ENCODE measurements at places on chromosomes 6 and 20. TPM values are rescaled to one million over a fixed set of nuclear protein-coding genes. Genes with fewer than 3 reads are reported as not detected.

OR12D3 gene
- not detected for total RNA-seq

DNA sequence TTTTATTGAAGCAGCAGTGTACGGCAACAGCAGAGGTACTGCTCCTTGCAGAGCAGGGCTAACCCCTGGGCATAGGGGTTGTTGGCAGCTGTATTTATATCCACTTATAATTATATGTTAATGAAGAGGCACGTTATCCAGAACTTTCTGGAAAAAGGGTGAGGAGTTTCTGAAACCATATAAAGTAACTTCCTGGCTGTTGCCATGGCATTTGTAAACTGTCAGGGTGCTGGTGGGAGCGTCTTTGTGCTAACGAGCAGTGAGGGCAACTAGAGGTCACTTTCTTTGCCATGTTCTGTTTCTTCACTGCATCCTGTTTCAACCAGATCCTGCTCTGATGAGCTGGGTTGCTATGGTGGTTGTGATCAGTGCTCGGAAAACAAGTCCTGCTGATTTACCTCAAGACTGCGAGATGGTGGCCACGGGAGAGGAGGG, 11.1 kb upstream of the ARFGEF2 start:
- peaks cover 14% of the 10 kb centered on the region for H3K36me3 ChIP-seq
- no peak for DNase-seq
- H3K27ac ChIP-seq = peak overlapping the region; percentile 33
- H3K27me3 ChIP-seq = peaks cover 12% of the 10 kb centered on the region
- peaks cover 12% of the 10 kb centered on the region for H3K4me1 ChIP-seq
- H3K4me3 ChIP-seq = no peak overlapping the region

- H3K4me3 ChIP-seq = no peak overlapping the region
- no peak overlapping the region for H3K27ac ChIP-seq
- H3K4me1 ChIP-seq = peaks cover 6% of the 10 kb centered on the region
- peak; percentile 67 for DNase-seq
- peaks cover 10% of the 10 kb centered on the region for H3K27me3 ChIP-seq
Measured at GRCh38 chr20:63060057-63060991, 53.6 kb upstream of the BHLHE23 start.

- peaks cover 8% of the 10 kb centered on the region for H3K27me3 ChIP-seq
- DNase-seq = no peak
- no peak overlapping the region for H3K27ac ChIP-seq
- no peak overlapping the region for H3K4me3 ChIP-seq
Measured at GRCh38 chr20:1667502-1668085, 10.0 kb upstream of the SIRPG start.

DNA sequence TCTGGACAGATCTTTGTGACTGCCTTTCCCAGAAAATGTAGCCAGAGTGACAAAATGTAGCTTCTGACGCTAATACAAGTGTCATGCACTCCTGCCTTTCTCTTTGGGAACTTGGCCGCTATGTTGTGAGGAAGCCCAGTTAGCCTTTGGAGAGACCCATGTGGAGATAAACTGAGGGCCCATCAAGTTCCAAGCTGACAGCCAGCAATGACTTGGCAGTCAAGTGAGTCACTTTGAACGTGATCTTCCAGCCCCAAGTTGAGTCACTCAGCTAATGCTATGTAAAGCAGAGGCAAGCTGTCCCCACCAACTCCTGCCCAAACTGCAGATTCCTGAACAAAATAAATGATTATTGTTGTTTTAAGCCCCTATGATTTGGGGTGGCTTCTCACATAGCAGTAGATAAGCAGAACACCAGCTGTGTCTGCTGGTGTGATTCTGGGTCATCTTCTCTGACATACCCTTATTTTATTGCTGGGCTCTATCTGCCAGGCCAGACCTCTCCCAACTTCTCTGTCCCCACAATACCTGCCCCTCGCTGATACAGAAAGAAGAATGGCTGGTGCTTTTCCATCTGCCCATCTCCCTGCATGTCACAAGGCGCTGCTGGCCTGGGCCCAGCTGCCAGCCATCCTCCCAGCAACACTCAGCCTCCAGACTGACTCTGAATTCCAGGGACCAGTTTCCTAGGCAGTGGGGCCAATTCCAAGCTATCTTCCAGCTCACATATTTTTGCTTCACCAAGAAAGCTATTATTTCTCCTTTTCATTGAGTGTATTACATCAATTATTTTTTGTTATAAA, 274.8 kb downstream of the LRFN2 start:
- H3K36me3 ChIP-seq = no peaks in the 10 kb centered on the region
- H3K4me1 ChIP-seq = peaks cover 2% of the 10 kb centered on the region

DNA sequence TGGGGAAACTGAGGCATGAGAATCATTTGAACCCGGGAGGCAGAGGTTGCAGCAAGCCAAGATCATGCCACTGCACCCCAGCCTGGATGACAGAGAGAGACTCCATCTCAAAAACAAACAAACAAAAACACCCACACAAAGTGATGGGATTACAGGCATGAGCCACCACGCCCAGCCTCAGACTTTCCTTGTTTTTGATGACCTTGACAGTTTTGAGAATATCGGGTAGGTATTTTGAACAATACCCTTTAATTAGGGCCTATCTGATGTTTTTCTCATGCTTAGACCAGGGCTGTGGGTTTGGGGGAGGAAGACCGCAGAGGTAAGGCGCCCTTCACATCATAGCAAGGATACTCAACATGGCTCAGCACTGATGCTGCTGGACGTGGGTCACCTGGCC, 63.4 kb downstream of the ADNP start:
- H3K27ac ChIP-seq = no peak overlapping the region
- DNase-seq = no peak
- H3K4me1 ChIP-seq = peaks cover 18% of the 10 kb centered on the region
- no peaks in the 10 kb centered on the region for H3K36me3 ChIP-seq
- peaks cover 8% of the 10 kb centered on the region for H3K27me3 ChIP-seq

DNA sequence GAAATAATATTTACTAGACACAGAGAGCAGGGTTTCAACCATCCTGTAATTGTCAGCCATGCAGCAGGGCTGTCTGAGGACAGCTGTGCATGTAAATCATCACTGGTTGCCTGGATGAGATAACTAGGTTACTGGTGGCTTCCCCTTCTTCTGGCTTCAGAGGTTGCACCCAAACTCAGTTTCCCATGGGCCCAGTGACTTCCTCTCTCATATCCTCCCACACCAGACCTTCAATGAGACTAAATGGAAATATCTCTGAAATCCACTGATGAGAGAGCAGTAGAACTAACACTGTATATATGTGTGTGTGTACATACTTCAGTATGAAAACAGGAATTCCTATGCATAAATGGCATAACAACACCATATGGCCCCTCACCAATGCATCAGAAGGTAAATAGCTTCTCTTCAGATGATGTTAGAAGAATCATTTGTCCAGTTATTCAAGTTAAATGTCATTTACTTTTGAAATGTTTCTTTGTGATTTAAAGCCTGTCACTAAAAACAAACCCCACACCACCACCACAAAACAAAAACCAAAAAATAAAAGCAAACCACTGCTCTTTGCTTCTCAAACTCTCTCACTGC, 51.0 kb upstream of the IL20RA start:
- H3K36me3 ChIP-seq = no peaks in the 10 kb centered on the region
- DNase-seq = no peak
- no peak overlapping the region for H3K27ac ChIP-seq
- peaks cover 5% of the 10 kb centered on the region for H3K4me1 ChIP-seq
- no peak overlapping the region for H3K4me3 ChIP-seq
- H3K27me3 ChIP-seq = peaks cover 3% of the 10 kb centered on the region
